ENCODE measurements at places on chromosomes 2 and 18.

- DNase-seq = no peak
These were observed 10.8 kb downstream of the PCBP1 start for GRCh38 chr2:70098032-70098431.

DNA sequence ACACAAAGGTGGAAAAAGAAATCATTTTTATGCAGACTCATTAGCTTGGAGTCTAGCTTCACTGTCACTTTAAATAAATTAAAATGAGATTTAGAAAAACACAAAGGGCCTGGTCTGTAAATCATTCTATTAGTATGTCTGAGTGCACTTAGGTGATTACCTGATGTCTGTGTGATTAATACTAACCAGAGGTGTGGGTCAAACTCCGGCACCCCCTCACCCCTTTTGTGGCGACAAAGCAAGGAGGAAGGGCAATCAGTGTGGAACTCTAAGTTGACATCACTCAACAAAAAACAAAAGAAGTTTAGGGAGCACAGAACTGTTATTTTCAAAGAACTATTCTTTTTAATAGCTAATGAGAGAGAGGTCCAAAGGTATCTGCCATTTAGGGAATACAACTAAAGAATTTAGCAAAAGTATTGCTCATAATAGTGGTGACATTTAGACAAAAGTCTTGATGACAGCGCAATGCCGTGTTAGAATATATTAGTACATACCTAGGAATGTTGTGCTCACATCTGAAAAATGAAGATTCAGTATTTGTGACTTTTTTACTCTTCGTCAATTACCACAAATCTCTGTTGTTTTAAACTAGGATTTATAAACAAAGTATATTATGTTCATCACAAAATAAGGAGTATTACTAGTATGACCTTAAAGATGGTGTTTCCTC is 66.3 kb downstream of the ZEB2 start:
- DNase-seq = no peak

GRCh38 chr2:200297989-200298388 is 8.5 kb upstream of the SPATS2L start:
- no peak for DNase-seq

DNA sequence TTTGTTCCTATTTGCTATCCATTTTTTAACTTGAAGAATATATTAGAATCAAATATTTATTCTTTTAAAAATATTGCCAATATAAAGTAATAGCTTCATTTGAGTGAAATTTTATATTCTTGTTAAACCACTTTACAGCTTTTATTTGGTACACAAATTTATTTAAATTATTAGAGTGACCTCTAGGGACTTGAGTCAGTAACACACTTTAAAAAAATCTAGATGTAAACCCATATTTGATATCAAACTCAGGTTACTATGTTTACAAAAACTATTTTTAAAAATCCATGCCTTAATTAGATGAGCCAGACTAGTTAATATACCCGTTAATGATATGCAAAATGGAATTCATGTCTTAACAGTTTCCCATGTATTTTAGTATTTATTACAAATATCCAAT is 134.6 kb downstream of the MAP4K4 start:
- DNase-seq = no peak

DNA sequence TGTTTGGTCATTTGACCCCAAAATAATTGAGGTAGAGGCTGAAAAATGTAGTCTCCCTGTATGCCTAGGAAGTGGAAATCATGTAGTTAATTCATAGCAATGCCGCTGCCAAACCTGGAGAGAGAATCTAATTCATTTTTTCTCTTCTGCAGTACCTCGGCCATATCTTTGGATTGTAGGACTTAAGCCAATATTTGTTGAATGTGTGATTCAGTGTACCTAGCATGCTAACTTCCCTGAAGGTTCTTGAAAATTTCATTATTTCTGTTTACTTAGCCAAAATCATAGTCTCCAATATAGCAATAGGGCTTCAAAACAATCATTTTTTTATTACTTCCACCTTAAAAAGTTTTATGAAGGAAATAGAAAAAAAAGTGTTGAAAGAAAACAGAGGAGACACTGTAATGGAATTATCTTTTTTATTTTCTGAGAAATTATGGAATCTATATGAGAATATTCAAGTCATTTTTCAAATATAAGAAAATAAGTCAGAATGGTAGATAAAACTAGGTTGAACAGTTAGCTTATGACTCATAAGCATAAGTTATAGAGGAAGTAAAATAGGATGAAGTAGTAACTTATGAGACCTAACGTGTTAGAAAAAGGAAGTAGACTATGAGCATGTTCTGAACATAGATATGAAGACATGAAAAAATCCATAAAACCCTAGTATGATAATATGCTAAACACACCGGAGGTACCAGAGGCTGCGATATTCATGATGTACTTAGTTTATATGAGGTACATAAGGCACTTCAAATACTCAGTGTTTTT is 35.2 kb upstream of the CDH19 start:
- DNase-seq = no peak

GRCh38 chr2:236281423-236281822 is 17.2 kb upstream of the ASB18 start:
- no peak for DNase-seq

DNA sequence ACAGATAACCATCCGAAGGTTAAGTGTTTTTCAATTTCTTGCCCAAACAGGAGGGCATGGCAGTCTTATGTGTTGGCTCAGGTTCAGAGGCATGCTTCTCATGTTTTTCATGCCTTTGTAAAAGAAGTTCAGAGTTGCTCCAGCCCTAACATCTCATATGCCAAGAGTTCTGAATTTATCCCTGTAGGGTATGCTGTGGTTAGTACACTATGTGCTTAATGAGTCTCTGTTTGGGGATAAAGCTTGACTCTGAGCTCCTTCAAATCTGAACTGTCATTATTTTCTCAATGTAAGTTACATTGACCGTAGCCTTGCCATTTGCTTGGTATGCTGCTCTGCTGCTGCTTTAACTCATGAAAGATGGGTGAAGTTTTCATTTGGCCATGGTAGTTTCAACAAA is 67.9 kb upstream of the PNPT1 start:
- DNase-seq = no peak

- DNase-seq = no peak
These were observed 24.7 kb downstream of the CCDC138 start for GRCh38 chr2:108810993-108811957.

- no peak for DNase-seq
These were observed 37.6 kb downstream of the RND3 start for GRCh38 chr2:150449856-150450255.

- no peak for DNase-seq
These were observed 199.3 kb upstream of the EPAS1 start for GRCh38 chr2:46097714-46098480.

GRCh38 chr18:12628706-12629702 is 28.9 kb downstream of the SPIRE1 start:
- DNase-seq = no peak

GRCh38 chr18:24197412-24197811 is 58.5 kb downstream of the CABYR start:
- DNase-seq = no peak

DNA sequence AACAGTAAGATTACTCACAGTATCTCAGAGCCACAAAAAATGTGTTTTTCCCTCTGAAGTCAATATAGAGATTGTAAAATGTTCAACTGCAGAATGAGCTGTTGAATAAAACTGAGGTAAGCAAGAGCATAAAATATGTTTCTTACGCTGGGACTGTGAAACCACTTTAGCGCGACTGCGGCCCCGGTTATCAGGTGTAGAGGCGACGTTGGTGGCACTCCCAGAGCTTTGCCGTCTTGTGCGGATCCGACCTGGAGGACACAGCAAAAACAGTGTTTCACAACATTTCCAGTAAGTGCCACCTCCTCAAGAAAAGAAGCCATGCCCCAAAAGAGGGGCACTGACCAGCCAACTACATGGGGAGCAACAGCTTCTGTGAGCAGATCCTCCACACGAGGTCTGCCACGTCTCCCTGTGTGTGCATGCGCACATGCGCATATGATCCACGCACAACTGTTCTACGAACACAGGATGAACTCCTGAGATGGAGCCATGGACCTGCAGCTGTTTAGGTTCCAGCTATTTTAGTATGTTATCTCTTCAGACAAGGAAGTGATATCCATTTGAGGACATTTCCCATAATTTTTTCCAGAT is 100.7 kb upstream of the RNU4ATAC start:
- no peak for DNase-seq

DNA sequence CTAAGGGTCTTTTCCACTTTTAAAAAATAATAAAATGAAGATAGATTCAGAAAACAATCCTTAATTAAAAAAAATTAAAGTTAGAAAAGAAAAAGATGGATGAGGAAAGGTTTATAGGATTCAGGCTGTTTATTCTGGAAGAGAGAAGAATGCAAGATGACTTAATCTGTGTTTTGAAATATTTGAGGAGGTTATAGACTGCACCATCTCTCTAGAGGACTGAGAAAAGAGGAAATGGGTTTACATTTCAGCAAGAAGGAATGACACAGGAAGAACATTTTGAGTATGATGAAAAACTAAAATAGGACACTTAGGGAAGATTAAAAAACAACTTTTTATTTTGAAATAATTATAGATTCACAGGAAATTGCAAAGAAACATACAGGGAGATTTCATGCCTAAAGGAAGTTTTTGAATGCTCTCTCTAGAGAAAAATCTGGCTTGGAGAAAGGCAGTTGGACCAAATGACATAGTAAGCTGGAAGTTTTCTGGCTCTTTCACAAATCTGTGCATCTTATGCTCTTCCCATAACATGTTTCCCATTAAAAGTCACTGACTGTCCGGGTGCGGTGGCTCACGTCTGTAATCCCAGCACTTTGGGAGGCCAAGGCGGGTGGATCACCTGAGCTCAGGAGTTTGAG is 75.0 kb downstream of the CERS6 start:
- no peak for DNase-seq

GRCh38 chr2:240952496-240953246 is 45.7 kb upstream of the SNED1 start:
- no peak for DNase-seq

GRCh38 chr2:8457092-8457481 is 224.8 kb upstream of the ID2 start:
- no peak for DNase-seq

DNA sequence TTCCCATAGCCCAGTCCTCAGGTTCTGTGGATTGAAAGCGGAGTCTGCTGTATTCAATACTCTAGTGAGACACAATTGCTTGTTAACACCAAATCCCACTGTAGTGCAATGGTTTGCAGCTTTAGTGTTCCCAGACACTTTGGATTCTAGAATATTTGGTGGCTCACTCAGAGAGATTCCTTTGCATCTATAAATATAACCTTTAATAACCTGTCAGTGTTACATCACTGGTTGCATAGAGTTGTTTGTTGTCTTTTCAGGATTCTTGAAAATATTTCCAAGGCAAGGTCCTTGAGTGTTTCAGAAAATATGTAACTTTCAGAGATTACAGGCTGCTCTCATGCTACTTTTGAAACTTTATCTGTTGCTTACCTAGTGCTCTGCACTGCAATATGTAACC is 157.5 kb downstream of the ZEB2 start:
- no peak for DNase-seq

DNA sequence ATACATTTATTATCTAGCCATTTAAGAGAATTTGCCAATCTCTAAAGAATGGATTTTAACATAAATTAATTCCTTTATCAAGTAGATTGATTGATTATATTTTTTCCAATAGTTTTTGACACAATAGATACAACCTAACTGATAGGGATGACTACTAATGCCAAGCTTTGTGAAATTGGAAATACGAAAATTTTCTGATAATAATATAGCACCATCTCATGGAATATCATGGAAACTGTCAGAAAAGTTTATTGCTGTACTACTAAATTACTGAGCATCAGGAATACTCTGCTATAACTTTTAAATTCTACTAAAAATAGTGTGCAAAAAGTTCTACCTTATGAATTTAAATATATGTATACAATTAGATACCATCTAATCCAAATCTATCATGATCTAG is 101.8 kb upstream of the MAP2 start:
- DNase-seq = no peak

Data from stimulated activated CD4-positive, alpha-beta T cell treated with anti-CD3 and anti-CD28 coated beads, Interleukin-2, amount 100 ng/mL, for 24 hours (primary cell).